ENCODE measurements at places on chromosomes 5 and 9.

- no peak for DNase-seq
Measured at GRCh38 chr5:134451225-134451935, 39.7 kb upstream of the CDKN2AIPNL start.

DNA sequence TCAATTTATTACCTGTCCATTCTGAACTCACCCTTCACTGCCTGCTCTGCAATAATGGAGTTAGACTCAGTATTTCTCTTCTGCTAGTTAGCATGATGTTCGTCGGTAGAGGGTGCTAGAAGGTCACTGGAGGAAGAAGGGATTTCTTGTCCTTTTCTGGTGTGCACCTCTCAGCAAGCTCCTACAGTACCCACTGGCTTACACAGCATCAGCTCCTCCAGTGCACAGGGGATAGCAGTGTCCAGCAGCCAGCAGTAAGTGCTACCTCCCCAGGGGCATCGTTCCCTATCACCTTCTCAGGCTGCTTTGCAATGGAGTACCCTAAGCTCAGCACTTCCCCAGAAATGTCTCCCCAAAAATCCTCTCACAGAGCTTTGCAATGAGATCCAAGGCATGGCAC lies 45.9 kb upstream of the APC start:
- DNase-seq = no peak

DNA sequence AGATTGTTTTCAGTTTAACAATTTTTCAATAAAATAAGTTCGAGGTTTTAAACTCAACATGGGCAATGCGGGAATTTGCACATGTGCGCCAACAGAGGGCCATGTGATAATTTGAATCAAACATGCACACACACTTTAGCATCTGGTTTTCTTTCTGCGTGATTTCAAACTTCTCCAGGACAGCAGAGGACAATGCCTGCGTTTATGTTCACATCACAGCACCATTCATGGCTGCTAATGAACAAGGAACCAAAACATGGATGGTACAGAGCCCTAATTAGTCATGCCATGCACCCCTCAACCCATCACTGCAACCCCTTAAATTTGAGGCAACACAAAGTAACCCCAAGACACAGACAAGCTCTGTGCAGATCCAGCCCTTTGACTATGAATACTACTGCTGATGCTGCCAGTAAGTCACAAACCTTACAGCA lies 2.8 kb downstream of the SHC3 start:
- no peak for DNase-seq

GRCh38 chr5:6746244-6746643 lies 33.0 kb downstream of the TENT4A start:
- no peak for DNase-seq

DNA sequence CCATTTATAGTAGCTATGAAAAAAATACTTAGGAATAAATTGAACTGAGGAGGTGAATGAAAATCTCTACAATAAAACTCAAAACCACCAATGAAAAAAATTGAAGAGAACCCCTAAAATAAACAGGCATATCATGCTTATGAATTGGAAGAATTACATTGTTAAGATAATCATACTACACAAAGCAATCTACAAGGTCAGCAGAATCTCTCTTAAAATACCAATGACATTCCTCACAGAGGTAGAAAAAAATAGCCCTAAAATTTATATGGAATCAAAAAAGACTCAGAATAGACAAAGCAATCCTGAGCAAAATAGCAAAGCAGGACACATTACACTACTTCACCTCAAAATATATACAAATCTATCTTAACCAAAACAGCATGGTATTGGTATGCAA lies 23.2 kb downstream of the PRDM9 start:
- no peak for DNase-seq

DNA sequence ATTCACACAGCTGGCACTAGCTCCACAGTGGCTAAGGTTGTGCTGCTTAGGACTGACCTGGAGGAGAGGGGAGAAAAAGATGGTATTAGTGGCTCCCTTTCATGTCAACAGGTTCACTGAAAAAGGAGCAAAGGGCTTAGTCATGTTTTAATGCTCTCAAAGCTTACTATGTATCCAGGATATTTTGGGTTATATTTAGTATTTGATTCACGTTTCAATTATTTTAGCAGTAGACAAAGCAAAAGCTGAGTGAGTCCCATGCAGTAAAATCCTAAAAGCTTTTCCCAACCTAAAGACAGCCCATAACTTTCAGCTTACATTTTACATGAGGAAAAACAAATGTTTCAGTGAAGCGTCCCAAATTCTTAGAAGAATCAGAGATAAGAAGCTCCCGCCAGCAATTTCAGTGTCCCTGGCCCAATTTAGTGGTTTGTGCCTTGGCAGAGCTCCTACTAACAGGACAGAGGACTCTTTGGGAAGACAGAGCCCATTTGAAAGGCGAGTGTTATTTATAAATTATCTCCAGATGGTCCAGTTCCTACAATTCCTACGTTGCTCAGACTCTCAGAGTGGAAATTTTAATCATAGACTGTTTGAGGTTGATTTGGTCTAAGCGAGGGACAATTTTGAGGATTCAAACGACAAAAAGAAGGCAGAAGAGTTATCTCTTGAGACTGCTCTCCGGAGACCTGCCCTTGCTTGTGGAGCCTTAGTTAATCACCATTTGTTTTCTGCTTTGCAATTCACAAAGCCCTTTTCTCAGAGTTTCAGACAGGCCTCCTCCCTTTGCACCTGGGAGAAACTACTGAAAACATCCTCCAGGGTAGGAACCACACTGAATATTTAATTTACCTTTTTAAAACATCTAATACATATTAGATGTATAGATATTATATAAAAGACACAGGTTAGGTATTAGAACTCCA lies 225.0 kb upstream of the ANKRD55 start:
- DNase-seq = no peak

- no peak for DNase-seq
Measured at GRCh38 chr5:176836811-176837706, 26.7 kb downstream of the UNC5A start.

DNA sequence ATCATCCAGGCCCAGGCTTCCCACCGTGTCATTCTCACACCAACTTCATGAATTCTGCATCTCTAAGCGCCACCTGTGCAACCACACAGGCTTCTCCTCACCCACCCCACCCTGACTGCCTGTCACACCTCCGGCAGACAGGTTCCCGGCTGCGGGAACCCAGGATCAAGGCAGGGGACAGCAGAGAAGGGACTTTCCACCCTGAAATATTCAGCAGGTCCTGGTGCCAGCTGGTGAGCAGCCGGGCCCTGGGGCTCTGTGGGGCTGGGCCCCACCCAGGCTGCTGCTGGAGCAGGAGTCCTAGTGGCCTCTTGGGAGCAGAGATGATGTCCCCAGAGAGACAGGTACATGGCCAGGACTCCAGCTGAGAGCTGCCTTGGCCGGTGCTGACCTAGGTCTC lies 12.7 kb downstream of the ANXA6 start:
- no peak for DNase-seq

GRCh38 chr9:131743501-131743900 lies 3.6 kb upstream of the RAPGEF1 start:
- no peak for DNase-seq

DNA sequence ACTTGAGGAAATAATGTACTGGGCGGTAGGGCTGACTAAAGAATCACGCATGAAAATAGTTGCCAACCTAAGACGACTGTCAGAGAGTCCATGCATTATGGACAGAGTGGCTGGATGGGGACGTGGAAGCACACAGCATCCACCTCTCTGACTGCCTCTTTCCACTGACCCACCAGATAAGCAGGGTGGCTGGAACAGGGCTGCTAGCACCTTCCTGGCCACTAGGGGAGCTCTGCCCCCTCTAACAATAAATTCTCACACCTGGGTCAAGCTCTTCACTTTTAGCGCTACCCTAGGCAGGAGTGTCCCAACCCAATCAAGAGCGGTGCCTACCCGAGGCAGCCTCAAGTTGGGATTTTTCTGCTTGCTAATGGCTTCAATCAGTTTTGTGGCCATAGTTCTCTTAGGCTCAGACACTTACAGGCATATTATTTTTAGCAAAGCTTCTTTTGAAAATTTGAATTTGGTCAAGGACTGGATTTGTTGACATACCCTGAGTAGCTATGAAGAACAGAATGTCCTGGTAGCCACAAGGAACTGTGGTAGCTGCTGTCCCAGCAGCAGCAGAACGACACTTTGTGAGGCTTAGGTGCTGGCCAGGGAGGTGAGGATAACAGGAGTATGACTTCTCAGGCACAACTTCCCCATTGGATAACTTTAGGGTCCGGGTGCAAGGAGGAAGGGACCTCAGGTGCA lies 6.9 kb upstream of the TPM2 start:
- DNase-seq = no peak

Data from activated CD8-positive, alpha-beta memory T cell treated with anti-CD3 and anti-CD28 coated beads for 48 hours (primary cell).